NCI-H524 treated with DMSO at 0.1 percent for 48 hours (cell line): ENCODE measurements at places on chromosomes 12 and 14.

DNA sequence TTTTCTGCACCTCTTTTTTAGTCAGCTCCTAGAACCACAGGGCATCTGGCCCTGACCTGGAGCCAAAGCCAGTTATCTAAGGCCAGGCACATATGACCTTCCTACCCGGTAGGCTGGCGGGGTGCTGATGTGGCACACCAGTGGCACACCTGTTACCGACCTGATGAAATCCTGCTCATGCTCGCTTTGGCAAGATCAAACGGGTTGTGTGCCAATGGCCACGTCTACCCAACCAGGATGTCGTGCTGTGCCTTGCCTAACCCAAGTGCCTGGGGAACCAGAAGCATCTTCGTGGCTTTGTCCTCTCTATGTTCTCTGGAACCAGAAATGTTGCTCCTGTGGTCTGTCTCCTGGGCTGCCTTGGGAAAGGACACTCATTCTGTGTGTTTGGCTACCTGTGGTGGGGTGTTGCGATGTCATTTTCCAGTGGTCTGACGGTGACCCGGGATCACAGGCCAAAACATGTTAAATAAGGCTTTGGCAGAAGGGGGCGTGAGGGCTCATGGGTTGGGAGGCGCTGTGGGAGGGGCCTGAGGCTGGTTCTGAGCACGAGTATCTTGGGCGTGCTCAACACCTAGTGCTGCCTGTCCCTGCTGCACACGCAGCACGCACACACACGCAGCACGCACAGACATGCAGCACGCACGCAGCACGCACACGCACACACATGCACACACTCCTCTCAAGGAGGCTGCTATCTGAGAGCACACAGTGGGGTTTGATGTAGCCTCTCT, 27.9 kb downstream of the CCNK start:
- DNase-seq = no peak

- DNase-seq = no peak
These were observed 145.0 kb downstream of the KIF21A start for GRCh38 chr12:39297891-39298290.

- peak; percentile 89 for DNase-seq
These were observed at the start of gene LRRC43 for GRCh38 chr12:122182887-122183587. LRRC43 (plus strand) TSS chr12:122183123; CDS start chr12:122183145, 22 bp downstream.

- DNase-seq = no peak
These were observed 330.4 kb downstream of the MED13L start for GRCh38 chr12:115946867-115947695.

GRCh38 chr12:56682323-56682722, 5.8 kb downstream of the PTGES3 start:
- DNase-seq = no peak

- DNase-seq = no peak
These were observed 25.5 kb upstream of the FBXO34 start for GRCh38 chr14:55245657-55246268.

DNA sequence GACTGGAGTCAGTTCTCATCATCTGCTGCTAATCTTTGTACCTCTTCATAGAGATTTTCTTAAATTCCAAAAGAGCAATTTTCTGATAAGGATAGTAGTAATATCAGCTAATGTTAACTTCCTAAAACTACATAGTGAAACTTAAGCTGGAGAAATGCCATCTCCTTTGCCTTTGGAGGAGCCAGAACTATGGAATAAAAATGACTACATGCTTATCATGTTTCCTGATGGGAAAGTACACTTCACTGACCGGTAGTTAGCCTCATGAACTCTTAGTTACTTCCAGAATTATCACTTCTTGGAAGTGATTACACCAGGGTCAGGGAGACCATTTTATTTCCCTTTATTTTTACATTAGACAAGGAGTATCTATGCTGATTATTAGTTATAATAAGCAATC, 1222.1 kb upstream of the TMEM132C start:
- DNase-seq = no peak

- no peak for DNase-seq
These were observed 57.8 kb upstream of the ZDHHC17 start for GRCh38 chr12:76706101-76706500.

GRCh38 chr14:22462923-22463322, 126.1 kb downstream of the DAD1 start:
- no peak for DNase-seq

DNA sequence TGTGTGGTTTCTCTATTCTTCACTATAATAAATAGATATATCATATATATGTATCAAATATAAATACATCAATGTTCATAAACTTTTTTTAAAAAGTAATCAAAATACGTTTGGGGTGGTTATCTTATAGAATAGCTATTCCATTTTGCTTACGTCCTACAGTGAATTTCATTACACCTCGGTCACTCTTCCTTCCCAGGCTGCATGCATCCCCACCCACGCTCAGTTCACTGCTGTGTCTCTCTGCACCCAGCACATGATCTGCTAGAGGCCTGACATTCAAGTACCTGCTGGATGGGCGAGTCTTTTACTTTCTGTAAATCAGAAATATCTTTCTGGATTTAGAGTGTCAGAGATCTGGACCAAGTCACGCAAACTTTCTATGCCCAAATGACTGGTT, 3.6 kb downstream of the STX2 start:
- DNase-seq = no peak

DNA sequence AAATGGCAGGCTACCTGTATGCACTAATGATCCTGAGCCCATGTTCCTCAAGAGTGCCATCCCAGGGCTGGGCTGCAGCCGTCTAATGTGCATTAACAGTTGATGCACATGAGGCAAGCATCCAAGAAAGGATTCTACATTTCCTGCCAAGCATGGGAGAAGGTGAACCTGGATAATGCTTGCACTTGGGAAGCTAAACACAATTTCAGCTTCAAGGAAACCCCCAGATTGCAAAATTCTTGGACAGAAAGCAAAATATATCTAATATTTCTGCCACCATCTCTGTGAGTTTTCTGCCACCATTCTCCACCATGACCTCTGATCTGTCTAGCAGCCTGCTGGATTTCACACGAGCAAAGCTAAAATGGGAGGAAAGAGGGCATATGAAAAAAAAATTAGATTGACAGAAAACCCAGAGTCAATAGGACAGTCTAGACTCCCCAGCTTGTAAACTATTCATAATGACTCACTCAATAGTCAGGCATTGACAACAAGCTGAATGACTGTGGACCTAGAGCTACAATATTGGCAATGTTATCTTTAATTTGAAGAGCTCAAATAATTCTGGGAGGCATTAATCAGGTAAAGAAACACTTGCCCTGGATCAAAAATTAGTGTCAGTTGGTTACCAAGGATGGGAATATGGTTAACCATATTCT, 91.9 kb upstream of the BCL2L14 start:
- DNase-seq = no peak

- DNase-seq = no peak
These were observed 62.6 kb downstream of the TMEM132D start for GRCh38 chr12:129841251-129841650.

DNA sequence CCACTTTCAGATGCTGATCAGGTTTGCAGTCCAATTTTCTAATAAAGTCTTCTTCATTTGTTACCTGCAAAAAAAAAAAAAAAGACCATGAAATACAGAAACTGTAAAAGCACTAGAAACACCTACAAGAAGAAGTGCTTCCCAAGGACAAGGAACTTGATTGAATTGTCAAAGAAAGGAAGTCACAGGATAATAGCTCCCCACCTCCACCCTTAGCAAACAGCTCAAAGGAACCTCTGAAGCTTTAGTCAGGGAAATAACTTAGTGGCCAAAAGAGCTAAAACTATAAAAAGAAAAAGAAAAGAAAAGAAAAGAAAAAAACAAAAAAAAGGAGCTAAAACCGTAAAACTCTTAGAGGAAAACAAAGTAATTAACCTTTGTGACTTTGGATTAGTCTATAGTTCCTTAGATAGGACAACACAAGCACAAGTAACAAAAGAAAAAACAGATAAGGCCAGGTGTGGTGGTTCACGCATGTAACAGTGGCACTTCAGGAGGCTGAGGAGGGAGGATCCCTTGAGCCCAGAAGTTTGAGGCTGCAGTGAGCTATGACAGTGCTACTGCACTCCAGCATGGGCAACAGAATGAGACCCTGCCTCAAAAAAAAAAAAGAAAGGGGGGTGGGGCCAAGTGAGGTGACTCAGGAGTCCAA, 28.5 kb downstream of the ZFYVE1 start:
- no peak for DNase-seq
